ENCODE measurements at places on chromosomes 7 and 10.

GRCh38 chr10:45034301-45034700 is 33.6 kb downstream of the ZNF22 start:
- DNase-seq, result no peak

GRCh38 chr10:3935141-3935540 is 150.1 kb upstream of the KLF6 start:
- no peak for DNase-seq

- no peak for DNase-seq
Measured at GRCh38 chr10:52284416-52285013, 29.6 kb upstream of the DKK1 start.

GRCh38 chr7:54946271-54946670 is 72.5 kb upstream of the EGFR start:
- no peak for DNase-seq

- no peak for DNase-seq
Measured at GRCh38 chr7:36438211-36438610, 48.5 kb downstream of the ANLN start.

DNA sequence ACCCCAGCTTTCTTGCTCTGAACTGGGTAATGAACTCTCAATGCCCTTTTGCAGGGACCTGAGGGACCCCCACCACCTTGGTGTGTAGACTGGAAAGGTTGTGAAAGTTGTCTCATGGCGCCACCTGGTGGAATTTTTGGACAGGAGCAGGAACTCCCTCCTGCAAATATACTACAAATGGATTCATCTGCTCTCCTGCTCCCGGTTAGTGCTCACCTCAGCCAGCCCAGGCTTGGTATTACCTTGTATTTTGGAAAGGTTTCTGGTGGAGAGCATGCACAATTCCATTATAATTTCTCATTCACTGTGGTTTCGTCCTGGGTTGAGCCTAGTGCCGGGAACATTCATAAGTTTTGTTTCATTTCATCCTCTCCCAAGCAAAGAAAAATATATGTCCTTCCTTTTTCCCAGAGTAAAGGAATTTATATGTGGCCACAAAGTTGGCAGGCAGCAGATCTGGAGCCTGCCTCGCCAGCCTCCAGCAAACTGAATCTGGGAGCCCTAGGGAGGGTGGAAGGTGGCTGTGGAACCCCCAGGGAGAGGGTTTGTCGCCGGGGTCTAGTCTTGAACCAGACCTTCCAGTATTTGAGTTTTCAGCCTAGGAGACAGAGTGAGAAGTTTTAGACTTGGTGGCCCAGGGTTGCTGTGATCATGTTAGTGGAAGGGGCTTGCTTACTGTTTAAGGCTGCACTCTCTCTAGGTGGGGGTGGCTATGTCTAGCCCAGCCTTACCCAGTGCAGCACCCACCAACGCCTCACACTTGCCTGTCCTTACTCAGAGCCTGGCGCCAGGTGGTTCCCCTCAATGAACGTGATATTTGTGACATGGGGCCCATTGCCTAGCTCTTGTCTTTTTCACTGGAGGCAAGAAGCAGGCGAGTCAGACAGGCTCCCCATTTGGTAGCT is 9.5 kb downstream of the FAM241B start:
- peak; percentile 68 for DNase-seq

Measured in WERI-Rb-1 (cell line).